ENCODE measurements at places on chromosomes 1 and 21.
A peak's percentile ranks its signal among the peaks of the same experiment; 100 is the strongest.

DNA sequence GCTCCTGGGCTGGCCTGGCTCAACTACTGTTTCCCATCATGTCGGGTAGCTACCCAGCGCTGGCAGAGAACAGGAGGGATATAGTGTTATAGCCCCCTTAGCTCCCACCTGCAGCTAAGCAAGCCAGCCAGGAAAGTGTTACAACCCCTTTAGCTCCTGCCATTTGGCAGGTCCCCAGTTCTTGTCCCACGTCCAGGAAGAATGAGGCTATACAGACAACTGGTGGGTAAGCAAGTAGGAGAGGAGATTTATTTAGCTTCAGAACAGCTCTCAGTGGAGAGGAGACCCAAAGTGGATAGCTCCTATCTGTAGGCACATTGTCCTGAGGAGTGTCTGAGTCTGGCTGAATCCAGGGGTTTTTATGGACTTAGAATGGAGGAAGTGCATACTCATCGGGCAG lies 741.1 kb upstream of the B3GALT2 start:
- DNase-seq = no peak

GRCh38 chr1:2528966-2529783 lies 888 bp downstream of the HES5 start:
- no peak for DNase-seq

- no peak for DNase-seq
Observed at GRCh38 chr1:245092638-245092976, 62.2 kb upstream of the KIF26B start.

DNA sequence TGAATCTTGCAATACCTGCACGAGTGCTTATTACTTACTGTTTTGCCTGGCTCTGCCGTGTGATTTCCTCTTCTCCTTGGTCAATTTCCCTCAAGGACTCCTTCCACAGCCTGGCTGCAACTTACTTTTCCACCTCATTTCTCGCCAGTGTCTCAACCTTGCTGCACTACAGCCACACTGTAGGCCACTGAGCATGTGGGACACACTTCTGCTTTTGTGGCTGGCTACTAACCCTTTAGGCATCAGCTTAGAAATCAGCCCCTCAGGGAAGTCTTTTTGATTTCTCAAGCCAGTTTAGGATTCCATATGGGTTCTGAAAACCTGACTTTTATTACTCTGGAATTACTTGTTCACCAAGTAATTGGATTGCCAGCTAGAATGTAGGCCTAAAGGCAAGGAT lies 5.2 kb upstream of the DMRTB1 start:
- no peak for DNase-seq

DNA sequence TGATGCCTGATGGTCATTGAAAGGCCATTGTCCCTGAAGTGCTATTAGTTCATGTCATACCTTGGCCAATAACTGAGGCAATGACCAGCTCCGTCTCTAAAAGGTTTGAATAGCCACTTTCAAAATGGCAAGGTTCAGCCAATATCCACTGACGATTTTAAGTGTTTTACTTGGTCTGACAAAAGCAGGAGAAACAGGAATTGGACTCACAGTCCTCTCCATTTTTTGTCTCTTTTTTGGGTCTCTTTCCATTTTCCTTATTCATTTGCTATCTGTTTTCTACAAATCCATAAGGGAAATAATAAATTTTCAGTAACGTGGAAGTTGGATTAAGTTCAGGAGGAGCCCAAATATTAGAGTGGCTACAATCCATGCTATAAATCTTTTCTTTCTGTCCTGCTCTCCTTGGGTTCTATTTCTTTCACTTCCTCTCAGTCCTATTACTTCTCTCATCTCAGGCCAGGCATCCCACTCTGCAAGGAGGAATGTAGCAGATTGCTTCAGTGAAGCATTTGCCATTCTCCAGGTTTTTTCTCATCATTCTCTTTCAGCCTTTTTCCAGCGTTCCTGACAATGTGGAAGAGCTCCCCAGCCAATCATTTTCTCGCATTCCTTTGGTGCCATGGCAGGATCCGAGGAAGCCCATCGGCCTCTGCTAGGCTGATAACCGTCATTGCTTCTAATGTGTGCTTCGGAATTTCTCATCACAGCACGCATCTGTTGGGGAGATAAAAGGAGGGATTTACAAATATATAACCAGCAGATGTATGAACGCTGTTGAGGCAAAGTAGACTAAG lies 414.5 kb downstream of the ADGRL2 start:
- no peak for DNase-seq

- DNase-seq = peak; percentile 68
Observed at GRCh38 chr1:248862998-248863881, 4.4 kb upstream of the ZNF692 start.

DNA sequence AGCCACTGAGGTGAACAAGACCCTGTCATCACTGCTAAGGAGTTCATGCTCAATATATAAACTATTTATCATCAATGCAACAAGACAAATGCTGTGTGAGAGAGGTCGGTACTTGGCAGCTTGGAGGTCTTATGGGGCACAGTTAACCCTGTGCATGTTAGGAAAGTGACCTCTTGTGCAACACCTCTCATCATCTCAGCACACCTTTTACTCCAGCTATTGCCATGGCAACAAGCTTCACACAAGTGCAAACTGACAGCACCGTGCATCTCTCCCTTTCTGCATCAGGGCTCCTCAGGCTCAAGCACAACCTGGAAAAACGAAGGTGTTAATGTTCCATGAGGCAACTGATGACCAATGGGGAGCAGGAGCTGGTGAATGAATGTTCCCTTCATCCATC lies 14.7 kb upstream of the MYSM1 start:
- DNase-seq = no peak

DNA sequence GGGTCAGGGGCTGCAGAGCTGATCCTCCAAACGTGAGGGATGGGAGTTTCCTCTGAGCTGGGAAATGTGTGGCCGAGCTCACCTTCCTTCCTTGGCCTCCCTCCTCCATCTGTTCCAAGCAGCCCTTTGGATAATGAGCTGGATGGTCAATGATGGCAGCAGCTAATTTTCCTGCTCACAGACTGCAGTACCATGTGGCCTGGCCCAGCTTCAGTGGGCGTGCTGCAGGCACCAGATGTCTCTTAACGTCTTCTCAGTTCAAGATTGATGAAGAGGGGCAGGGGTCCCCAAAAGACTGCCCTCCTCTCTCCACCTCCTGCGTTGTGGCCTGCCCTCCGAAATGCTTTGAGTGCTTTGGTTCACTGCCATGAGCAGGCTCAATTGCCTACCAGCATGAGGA lies 86.0 kb downstream of the UBIAD1 start:
- DNase-seq = no peak

DNA sequence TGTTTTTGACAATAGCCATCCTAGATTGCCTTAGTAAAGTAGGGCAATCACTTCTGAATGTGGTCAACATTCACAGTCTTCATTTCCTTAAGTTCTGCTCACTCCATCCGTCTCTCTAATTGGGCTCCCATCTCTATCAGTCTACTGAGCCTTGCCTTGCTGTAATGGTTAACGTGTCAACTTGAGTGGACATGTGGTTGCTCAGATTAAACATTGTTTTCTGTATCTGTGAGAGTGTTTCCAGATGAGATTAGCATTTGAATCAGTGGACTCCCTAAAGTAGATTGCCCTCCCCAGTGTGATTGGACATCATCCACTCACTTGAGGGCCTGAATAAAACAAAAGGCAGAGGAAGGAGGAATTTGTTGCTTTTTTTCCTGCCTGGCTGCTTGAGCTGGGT lies 26.4 kb downstream of the C1orf216 start:
- DNase-seq = no peak

GRCh38 chr1:185860311-185860710 lies 126.1 kb downstream of the HMCN1 start:
- DNase-seq = no peak

DNA sequence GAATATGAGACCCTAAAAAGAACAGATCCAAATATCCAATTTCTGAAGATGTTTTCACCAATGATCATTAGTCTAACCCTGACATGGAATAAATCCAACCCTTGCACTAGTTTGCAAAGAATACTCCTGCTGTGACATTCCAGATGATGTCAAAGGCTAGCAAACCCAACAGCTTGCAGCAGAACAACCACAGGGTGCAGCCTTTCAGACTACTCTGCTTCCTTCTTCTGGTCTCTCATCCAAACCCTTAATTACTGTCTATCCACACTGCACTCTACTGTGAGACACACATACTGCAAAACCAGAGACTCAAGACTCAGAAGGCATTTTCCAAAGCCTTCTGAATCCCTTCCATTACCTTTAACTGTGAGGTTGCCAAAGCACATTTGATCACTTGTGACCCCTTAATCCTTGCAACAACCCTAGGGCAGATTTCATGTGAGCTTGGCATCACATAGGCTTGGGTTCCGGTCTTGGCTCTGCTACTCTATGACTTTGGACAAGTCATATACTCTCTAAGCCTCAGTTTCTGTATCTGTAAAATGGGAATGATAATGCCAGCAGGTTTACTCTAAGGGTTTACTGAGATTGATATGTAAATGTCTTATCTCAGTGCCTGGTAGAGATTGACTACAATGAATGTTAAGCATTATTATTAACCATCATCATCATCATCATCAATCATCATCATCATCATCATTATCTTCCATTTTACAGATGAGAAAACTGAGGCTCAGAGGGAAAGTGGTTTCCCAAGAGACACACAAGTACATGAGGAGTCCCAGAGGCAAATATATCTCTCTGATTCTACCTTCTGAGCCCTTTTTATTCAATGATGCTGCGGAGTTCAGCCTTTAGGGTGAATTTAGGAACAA lies 94.5 kb downstream of the SYF2 start:
- DNase-seq = no peak

GRCh38 chr1:201842472-201843027 lies 13.6 kb downstream of the IPO9 start:
- no peak for DNase-seq

DNA sequence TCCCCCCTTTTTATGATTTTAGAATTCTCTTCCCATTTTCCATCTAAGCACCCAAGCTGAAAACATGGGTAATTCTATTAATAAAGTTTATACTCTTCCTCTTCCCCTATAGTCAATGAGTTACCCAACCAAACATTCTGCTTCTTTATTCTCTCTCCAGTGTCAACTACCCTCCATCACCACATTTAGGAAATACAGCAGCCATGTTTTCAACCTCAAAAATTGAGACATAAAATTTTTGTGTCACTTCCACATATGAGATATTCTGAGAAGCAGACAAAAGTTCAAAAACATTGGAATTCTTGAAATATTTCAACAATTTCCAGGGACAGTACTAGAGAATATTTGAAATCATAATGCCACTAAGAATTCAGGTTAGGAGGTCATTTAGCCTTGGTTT lies 64.8 kb upstream of the ATP1A1 start:
- DNase-seq = no peak

DNA sequence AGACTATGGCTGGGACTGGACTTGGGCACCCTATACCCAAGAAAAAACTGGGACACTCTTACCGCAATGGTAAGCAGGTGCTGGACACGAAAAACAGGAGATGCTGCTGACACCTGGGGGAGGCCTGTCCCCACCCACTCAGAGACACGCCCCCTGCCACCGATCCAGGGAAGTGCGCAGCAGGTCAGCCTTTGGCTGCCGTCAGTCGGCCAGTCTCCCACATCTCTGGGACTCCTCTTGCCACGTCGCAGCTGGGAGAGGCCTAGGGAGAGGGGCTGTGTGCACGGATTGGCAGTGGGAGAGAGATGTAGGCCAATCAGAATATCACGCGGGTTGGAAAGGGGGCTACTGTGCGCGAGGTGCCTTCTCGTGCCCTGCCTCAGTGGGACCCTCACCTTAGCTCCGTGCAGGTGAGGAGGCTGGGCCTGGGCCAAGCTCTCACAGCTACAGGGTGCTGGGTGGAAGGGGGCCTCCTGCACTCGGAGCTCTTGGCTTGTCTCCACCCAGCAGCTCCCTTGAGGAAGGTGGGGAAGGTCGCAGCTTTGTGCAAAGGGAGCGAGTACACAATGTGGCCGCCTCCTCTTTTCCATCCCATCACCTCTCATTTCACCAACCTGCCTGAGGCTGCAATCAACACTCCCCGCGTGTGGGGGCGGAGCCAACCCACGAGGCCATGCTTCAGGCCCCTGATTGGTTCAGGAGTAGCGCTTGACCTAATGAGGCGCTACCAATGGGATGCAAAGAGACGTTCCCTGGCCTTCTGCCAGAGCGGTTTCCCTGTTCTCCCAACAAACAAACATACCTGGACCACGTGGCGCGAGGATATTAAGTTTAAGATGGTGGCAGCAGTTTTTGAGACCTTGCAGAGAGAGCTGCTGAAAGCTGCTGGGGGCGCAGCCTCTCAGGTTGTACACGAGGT lies 25.7 kb upstream of the LDLRAP1 start:
- DNase-seq = no peak

DNA sequence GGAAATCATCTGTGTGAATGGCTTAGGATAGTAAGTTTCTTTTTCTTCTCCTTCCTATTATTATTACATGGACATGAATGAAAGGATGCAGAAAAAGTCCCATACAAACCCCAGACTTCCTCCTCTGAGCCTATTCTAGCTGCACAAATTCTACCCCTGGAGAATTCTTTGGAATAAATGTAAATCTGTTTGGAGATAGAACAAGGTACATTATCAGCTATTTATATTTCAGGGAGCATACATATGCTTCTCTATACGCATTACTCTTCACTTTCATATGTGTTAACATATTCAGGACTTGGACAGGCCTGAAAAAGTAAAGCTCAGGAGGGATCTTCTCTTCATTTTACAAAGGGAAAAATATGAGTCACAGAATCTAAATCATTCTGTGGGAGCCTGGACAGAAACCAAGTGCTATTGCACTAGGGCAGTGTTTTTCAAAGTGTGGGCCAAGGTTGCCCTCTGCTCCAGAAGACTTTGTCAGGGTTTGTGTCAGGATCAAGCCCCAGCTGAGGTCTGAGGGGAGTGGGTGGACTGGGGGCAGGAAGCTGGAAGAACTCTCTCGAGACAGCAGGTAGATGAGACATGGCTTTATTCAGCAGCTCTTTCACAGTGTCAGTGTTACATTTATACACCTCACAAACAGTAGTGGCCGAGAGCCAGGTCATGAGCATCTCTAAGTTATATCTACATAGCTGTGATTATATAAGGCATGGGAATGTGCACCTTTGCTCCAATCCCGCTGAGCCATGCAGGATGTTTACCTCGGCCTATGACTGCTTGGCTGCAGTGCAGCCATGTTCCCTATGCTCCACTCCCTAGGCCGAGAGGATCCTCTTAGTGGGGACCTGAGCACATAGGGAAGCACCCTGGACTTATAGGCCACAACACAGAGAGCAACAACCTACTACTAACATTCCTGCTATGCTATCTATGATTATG lies 114.3 kb downstream of the GDAP2 start:
- DNase-seq = no peak

DNA sequence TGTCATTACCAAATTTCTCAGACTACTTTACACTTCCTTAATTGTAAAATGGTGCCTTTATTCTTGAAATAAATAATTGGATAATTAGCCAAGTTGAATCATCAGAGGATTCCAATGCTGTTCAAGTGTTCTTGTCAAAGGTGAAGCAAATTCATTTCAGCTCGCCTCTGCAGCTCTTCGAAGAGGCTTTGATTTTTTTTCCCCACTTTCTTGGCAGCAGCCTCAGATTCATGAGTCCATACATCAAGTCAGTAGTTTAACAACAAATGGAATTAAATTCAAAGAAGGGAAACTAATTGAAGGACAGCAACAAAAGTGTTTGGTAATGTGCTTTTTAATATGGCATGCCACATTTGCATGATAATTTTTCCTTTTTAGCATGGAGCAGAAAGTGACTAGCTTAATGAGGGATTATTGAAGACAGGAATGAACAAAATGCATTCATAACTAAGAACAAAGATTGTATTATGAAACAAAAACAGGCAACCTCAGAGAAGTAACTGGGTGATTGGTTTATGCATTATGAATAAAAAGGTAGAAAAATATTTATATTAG lies 239.0 kb downstream of the USH2A start:
- no peak for DNase-seq

- no peak for DNase-seq
Observed at GRCh38 chr1:224509907-224510306, 75.3 kb upstream of the WDR26 start.
